ENCODE measurements at places on chromosomes 3 and 15.

DNA sequence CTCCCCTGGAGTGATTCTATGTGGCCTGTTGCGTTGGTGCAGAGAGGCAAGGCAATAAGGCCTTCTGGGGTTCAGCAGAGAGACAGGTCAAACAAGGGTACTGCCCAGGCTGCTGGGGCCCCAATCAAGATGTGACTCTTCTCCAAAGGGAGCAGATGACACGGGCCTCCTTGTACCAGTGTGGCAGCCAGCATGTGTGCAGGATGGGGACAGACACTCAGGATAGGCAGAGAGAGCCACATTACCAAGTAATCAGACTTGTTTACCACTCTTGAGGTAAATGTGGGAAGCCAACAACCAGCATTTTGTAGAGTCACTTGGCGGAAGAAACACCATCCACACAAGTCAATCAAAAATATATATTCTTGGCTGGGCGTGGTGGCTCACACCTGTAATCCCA, 95.3 kb upstream of the DLG1 start:
- DNase-seq: no peak

- no peak for DNase-seq
Measured at GRCh38 chr15:68391121-68391520, 40.8 kb downstream of the ITGA11 start.

- DNase-seq: no peak
Measured at GRCh38 chr15:47711655-47712054, 5.7 kb upstream of the SEMA6D start.

DNA sequence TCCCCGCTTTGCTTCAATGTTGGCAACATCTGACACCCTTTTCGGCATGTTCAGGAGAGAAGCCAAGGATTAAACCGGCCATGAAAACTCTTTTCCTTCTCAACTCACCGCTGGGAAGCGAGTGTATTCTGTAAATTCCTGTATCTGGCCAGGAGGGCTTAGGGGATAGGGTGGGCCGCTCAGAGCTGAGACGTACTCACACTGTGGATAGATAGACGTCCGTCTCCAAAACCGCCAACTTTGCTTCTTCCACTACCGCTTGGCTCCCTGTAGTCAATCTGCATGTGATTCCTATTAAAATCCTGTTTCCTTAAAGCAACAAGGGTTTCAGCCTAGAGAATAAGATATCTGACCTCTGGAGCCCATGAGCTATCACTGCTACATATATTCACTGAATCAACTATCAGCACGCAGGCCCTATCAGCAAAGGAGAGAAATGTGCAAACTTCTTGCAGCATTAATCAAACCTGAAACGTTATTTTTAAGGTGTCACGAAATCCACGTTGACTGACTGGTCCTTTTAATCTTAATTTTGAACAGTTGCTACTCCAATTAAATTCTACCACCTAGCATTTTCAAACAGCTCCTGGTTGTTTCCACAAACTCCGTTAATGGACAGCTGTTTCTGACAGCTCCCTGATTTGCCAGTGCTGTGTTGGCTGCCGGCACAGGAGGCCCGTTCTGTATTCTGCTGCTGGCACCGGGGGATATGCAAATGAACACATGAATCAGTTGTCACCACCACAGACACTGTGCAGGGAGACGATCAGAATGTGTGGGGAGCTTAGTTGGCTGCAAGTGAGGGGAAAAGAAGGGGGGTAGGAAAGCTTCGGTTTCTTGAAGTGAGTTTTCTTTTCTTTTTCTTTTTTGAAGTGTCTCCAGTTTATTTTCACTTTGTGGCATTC, 438.9 kb upstream of the ARRDC4 start:
- peak; percentile 11 for DNase-seq

- DNase-seq: no peak
Measured at GRCh38 chr3:129036222-129037092, 24.1 kb upstream of the GP9 start.

DNA sequence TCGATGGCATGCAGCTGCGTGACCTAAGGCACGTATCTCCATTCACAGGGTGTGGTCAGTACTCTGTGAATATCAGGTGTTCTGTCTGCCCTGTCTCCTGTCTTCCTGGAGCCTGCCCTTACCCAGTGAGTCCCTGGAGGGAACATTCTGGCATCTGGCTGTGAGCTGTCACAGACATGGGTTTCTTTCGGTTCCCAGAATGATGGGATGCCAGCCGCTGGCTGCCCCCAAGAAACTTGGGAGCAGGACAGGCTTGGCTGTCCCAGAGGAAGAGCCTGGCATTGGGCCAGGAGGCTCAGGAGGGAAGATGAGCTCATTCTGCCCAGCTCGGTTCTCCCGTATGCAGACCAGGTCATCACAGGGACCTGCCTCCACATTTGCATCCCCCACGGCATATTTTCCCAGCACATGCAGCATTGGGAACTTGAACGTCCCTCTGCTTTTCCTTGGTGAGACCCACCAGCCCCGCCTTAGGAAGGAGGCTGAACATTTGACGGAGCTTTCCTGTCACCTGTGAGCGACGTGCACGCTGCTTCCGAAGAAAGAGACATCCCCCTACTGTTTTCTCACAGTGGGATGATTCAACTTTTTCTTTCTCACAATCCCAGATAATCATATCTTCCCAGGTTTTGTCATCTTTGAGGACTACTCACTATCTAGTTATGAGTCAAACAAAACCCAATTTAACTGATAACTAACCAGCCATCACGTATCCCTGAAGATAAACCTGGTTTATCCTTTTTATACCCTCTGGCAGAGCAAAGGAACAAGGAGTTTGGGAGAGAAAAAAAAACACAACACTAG, 22.0 kb upstream of the PGPEP1L start:
- DNase-seq: no peak

GRCh38 chr15:38991126-38991525, 426.5 kb upstream of the RASGRP1 start:
- peak; percentile 42 for DNase-seq

- DNase-seq: no peak
Measured at GRCh38 chr3:189833996-189834395, 202.8 kb downstream of the TP63 start.

- DNase-seq: peak; percentile 69
Measured at GRCh38 chr15:43516801-43517353, 531 bp upstream of the MAP1A start.

- DNase-seq: no peak
Measured at GRCh38 chr3:5165698-5166097, 21.8 kb upstream of the EDEM1 start.

GRCh38 chr3:194083637-194084224, 52.2 kb upstream of the HES1 start:
- DNase-seq: no peak

DNA sequence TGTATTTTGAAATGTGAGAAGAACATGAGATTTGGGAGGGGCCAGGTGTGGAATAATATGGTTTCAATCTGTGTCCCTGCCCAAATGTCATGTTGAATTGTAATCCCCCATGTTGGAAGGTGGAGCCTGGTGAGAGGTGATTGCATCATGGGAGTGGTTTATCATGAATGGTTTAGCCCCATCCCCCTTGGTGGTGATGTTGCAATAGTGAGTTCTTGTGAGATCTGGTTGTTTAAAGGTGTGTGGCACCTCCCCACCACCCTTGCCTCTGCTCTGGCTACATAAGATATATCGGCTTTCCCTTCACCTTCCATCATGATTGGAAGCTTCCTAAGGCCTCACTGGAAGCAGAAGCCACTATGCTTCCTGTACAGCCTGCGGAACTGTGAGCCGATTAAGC, 23.9 kb upstream of the TMEM108 start:
- no peak for DNase-seq

DNA sequence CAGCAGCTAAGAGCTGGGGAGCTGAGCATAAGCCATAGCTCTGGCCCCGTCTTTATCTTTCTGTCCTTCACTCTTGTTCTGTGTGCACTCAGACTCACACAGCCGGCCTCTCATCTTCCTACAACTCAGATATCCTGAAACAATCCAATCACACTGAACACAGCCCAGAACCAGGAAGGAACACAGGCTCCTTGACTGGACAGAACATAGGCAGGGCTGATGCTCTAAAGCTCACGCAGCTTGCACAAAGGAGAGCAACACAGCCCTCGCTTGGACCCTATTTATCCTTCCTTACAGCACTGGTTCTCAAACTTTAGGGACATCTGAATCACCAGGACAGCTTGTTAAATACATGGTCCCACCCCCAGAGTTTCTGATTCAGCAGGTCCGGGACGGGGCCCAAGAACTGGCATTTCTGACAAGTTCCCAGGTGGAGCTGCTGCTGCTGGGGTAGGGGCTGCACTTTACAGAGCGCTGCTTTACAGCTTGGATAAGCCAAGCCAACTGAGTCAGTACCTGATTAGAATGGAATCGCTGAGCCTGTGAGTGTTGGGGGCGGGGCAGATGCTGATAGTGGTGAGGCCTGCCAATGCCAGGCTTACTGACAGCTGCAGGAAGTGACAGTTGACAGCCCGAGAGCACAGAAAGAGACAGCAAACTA, 65.1 kb downstream of the MRPL46 start:
- DNase-seq: no peak

GRCh38 chr15:61081027-61081322, 148.1 kb downstream of the RORA start:
- DNase-seq: no peak

All from astrocyte (in vitro differentiated cells and primary cell).